ENCODE measurements at places on chromosomes 16 and 17.

DNA sequence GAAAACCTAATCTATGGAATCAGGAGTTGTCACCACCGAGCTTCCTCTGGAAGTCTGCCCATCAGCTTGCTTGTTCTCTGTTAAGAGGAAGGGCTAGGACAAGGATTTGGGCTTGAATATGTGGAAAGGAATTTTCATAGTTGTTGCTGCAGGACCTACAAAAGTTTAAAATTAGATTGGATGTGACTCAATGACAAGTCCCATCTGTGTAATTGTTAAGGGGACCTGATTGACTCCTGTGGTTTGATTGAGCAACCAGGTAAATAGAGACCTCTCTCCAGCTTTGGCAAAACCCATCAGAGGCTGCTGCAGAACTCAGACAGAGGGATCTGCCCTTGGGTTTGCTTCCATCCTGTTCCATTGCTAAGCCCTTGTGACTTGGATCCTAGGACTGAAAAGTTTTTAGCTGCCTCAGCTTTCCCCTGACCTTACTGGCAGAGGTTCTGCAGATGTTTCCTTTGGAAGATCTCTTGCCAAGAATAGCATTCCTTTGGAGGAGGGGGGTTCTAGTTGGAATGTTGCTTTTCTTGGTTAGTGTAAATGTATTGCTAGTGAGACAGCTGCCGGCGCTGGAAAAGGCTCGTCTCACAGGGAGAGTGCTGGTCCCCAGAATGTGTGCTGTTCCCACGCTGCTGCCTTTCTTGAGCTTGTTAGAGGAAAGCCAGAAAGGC is 50.0 kb downstream of the SF3B3 start:
- peak; percentile 61 for DNase-seq

DNA sequence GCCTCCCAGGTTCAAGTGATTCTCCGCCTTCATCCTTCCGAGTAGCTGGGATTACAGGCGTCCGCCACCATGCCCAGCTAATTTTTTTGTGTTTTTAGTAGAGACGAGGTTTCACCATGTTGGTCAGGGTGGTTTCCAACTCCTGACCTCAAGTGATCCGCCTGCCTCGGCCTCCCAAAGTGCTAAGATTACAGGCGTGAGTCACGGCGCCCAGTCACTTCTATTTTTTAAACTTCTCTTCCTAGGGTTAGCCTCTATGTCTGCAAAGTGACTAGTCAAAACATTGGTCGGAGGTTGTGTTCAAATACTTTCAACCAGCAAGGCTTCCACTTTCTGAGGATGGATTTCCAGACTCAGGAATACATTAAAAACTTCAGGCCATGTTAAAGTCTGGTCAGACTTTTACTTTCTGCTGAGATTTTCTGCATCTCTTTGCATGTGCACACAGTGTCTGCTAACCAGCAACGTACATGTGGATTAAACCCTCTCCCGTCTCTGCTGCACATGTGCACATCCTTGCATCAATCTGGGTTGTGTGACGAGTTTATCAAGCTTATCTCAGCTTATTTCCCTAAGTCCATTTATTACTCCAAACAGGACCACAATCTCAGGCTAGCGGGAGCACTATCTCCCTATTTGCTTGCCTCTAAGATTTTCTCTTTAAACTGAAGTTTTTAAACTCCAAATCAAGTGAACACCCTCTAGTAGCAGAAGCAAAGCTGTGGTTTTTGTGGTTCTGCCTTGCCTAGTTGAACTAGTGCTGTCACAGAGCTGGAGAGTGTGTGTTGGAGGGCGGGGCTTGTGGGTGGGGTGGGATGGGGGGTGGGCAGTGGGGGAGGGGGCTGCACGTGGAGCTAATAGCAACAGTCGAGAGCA is 525.2 kb upstream of the GOT2 start:
- DNase-seq = no peak

DNA sequence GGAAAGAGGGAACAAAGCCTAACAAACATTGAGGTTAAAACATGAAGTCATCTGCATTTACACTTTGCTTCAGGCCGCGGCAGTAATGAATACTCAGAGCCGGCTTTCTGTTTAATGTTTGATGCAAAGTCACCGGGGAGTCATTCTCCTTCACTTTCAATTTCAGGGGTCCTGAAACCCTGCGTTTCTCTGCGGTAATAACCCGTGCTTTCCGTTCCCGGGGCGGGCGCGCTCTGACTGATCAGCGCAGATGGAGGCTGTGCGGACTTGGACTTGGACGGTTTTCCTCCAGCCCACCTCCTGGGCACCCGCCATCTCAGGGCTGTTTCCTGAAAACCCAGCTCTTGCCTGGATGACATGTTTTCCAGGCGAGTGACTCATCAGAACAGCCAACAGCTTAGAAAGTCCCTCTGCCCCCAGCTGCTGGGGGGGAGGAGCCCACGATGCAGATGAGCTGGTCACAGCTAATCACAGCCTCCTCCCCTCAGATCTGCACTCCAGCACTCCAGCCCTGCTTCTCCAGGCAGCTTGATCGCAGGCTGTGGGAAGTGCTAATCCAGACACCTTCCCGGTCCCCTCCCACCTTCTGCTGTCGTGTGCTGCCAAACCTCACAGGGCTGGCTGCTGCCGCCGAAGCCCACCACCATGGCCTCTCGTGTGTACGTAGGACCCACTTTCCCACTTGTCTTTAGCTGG is 158.6 kb upstream of the CHMP6 start:
- peak; percentile 98 for DNase-seq

GRCh38 chr17:79131701-79132100 is 57.1 kb downstream of the ENGASE start:
- DNase-seq = no peak

GRCh38 chr16:82639263-82639662 is 12.5 kb downstream of the CDH13 start:
- peak; percentile 60 for DNase-seq

GRCh38 chr16:8063159-8063558 is 527.2 kb downstream of the TMEM114 start:
- DNase-seq = no peak

DNA sequence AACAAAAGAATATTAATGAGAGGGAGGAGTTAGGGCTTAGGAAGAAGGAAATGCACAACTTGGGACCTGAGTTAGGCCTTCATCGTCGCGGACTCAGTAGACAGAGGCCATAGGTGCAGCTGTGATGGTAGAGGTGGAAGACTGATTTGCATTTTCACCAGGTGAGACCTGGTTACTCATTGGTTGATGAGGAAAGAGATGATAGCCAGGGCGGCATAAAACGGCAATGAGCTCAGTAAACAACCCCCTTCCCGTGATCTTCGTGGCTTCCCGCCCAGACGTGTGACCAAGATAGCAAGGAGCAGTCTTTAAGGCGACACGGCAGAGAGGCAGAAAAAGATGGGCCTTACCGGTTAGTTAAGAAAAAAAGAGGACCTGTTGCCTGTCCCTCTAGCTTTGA is at the start of gene TMC5:
Gene TMC5 (plus strand): TSS at position 244 of the 400 bp plus-strand sequence. CDS start 22,156 bp downstream, outside the sequence.
- no peak for DNase-seq

- no peak for DNase-seq
These were observed 28.2 kb downstream of the ADAMTS18 start for GRCh38 chr16:77406680-77407079.

GRCh38 chr17:56257075-56257474 is 103.8 kb downstream of the ANKFN1 start:
- no peak for DNase-seq

DNA sequence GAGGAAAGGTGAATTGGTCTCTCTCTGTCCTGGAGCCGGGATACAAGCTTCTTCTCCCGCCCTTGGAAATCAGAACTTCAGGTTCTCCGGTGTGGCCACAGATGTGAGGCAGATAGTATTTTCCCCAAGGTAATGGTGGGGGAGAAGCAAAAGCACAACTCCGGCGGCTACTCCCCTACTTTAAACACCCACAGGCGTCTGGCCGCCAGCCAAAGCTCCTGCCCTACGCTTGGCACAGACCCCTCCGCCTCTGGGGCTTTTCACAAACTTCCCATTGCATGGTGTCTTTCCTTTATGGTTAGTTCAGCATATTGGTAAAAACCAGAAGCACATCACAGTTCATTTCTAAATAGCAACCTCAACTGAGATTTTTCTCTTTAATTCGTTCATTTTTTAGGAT is 39.4 kb upstream of the B4GALNT2 start:
- no peak for DNase-seq

DNA sequence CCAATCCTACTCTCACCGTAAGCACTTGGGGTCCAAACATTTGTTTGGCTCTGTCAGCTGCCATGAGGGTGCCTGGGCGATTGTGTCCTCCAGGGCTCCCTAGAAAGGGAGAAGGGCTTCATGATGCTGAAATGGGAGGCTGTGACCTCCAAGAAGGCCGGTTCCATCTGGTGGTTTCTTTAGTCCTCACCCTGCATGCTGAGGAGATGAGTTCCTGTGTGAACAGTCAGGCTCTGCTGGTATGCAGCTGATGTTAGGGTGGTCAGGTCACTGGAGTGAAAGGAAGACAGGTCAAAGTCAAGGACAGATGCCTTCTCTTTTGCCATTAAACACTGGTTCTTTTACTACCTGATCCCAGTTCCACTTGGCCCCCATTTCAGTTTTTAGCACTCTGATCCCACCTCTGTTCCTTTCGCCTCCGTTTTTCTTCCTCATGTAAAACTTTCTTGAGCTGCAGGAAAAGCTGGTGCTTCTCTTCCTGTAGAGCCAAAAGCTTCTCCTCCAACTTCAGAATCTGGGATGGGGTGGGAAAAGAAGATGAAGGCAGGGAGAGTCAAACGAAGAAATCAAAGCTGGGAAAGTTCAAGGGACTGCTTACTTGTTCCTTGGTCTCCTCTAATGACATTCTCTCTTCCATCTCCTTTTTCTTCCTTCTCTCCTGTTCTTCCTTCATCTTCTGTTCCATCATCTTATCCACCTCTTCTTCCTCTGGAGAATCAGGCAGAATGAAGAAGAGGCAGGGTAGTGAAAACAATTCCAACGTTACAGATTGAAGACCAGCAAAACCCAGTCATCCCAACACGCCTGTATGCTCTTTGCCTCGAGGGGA is 1.1 kb downstream of the GPS2 start:
- DNase-seq = no peak

DNA sequence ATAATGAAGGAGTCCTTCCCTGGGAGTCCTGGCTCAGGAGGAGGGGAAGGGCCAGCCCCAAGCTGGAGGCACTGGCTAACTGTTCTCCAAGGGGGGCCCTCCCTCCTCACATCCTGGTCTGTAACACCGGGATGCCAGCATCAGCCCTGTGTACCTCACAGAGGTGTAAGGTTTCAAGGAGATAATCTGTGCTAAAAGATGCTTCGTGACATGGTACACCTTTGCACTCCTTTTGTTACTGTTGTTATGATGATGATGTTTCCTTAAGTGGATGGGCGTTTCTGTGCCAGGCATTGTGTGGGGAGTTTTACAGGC is 236.7 kb upstream of the TNRC6C start:
- no peak for DNase-seq

GRCh38 chr17:305090-305976 is 47.3 kb downstream of the RPH3AL start:
- DNase-seq = no peak

DNA sequence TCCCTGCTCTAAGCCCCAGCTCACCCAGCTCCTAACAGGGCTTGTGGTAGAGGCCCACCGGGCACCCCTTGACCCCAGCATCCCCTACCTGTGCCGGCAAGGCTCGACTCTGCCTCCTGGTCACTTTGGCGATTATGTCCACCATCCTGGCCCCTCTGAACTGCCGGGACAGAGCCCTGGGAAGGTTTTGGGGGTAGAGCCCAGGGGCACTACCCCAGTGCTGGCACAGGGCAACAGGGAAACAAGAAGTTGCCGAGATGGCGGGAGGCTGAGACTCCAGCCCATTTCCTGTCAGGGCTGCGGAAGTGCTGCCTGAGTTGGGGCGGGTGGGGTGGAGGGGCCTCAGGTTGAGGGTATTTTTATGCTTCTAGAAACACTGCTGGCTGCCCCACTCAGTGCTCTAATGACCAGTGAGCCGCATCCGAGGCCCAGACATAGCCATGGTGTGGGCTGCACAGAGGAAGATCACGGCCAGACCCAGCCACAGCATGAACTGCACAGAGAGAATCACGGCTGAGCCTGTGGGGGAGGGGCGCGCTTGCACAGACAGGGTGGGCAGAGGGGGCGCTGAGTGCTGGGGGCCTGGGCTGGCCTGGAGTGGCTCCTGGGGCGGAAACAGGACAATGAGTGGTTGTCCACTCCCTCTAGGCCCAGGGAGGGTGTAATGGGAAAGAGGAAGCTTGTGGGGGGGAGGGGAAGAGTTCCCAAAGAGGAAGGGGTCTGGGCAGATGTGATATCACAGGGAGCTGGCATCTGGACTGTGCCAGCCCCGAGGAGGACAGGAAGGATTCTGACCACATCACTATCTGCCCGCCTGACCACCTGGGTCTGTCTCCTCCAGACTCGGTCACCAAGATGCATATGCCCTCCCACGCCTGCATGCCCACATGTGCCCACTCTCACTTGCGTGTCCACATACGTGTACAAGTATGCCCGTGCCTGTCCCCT is 22.3 kb downstream of the ARHGAP27 start:
- DNase-seq = no peak

- DNase-seq = peak; percentile 56
These were observed 31.4 kb downstream of the ANKRD40 start for GRCh38 chr17:50676065-50676975.

DNA sequence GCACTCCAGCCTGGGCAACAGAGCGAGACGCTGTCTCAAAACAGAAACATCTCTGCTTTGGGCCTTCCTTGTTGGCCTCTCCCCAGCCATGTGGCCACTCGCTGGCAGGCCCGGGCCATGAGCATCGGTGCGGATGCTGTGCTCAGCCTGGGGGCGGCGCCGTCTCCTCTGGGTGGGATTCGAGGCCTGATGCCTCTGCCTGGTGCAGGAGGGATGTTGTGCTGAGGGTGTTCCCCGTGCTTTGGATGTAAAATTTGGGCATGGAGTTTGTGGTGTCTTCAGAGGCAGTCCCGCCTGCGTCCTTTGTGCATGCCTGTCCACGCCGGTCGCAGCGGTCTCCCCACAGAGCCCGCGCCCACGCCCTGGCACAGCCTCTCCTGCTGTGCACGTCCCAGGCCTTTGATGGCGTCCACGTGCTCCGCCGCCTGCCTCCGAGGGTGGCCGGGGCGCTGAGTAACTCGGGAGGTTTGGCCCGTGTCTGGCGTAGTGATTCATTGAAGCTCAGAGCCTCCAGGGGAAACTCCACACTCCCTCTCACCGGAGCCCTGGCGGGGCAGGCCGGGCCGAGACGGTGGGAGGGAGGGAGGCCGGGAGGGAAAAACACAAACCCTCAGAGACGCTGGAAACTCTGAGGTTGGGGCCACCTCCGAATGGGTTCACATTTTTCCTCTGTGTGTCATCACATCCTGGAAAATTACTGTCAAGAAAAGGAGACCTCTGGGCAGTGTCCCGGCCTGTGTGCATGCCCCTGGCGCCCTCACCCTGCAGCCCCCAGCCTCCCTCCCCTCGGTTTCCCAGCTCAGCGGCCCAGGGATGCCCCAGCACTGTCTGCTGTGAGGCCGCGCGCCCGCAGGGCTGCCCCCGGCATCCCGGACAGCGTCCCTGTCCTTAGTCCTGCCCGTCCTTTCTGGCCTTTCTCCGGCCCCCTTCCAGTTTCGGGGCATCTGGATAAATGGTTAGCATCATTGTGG is 19.0 kb downstream of the CENPX start:
- peak; percentile 96 for DNase-seq
